Effector memory CD4-positive, alpha-beta T cell (primary cell): ENCODE measurements at places on chromosomes 7 and 10.

DNA sequence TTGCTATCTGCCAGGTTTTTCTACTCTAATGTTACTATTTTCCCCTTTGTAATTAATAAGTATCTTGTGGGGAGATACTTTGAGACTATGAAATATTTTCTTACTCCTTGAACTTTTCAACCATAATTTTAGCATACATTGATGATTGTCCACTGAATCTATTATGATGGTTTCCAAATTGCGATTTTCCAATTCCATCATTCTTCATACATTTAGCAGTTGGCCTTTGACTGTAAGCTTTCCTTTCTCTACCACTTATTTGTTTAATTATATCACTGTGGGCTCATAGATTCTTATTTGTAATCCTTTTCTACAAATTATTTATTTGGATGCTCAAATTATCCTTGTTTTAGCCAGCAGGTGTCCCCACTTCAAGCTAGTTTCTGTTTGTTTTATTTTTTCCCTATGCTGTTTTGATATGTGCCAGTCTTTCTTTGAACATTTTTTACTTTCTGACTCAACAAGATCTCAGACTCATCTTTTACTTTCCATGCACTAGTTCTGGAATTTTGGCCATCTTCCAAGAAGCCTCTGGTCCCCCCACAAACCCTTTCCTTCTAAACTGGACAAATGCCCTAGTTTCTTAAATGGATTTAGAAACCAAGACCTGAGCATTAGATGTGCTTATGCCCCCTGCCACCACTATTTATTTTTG, 11.4 kb upstream of the MRPS16 start:
- DNase-seq: no peak

DNA sequence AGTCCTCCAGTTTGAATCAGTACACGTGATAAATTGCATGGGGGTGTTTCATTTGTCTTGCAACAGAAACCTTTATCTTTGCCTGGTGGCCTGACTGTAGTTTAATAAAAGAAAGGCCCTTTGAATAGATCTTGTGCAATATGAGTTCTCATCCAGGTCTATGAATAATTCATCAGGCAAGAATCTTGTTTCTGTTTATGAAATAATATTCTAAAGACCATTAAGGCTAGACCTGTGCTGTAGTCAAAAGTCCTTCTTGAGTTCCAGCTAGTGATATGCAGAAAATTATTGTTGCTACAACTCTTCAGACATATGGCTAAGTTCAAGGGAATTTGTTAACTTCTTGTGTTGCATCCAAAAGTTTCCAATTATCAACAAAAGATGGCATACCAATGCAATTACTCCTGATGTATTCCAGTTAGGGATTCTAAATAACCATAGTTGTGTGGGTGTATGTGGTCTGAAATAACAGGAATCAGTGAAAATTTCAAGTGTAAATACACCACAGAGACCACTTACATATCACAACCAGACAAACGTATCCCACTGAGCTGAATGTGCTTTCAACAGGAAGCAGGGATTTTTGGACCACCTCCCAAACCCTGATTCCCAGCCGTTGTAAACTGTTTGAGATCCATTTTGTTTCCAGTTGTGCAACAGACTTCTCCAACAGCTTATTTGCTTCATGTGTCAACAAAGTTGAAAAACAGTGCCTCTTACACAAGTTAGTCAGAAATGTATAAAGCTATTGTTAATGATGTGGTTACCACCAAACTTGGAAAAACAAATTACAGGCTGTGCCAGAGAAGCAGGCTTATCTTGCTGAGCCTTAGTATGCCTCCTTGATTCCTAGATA, 54.7 kb upstream of the BICC1 start:
- DNase-seq: no peak

DNA sequence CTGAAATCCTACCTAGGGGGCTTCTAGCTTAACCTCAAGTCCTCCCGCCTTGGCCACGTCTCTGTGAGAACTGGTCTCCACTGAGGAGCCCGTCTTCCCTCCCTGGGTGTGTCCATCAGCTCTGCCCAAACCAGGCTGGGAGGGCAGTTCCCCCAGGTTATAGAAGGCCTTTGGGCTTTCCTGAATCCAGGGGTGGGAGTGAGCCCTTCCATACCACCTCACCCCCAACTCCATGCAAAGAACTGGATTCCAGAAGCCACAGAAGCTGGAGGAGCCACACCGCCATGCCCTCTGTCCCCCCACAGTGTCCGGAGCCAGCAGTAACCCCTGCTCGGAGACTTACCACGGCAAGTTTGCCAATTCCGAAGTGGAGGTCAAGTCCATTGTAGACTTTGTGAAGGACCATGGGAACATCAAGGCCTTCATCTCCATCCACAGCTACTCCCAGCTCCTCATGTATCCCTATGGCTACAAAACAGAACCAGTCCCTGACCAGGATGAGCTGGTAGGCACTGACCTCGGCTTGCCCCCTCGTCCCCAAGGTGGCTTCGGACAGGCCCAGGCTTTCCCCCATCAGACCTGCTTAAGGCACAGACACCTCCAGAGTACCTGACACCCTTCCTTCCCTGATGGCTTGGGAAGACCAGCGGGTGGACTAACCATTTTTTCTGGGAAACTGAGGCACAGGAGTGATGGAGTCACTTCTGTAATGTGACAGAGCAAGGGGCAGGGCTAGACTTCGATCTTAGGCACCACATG, 4.7 kb downstream of the CPA1 start:
- DNase-seq: no peak

DNA sequence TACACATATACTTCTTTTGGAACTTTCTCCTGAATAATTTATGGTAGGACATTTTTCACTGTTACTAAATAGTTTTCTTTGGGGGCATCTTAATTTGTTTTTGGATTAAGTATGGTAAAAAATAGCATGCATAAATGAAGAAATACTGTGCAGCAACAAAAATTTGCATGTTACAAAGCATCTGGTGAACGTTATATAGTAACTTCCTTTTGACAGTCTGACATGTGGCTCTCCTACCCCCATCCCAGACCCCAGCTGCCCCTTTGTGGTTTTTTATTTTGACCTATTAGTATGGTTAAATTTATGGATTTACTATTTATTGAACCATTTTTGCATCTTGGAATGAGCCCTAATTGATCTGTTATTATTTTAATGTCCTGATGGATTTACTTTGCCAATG, 9.9 kb downstream of the TASOR2 start:
- DNase-seq: no peak

- no peak for DNase-seq
These were observed 48.4 kb downstream of the TES start for GRCh38 chr7:116258734-116259133.

GRCh38 chr10:1002425-1003006, 14.3 kb downstream of the GTPBP4 start:
- DNase-seq: no peak

GRCh38 chr10:52558090-52558489, 214.5 kb downstream of the MBL2 start:
- no peak for DNase-seq

DNA sequence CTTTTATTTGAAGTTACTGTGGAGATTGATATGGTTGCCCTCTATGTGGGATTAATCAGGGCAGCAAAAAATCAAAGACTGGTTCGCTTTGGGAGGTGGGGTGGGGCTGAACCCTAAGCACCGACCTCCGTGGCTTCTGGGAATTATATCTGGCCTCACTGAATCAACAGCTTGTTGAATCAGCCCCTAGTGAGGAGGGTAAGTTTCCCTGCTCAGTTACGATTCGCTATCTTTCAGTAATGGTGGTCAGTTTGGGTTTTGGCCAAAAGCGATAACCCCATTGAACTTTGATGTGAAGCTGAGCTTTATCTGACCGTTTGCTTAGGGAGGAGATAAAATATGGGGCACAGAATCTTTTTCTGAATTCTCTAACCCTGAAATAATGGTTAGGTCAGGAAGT, 16.6 kb upstream of the ARPC1A start:
- no peak for DNase-seq

DNA sequence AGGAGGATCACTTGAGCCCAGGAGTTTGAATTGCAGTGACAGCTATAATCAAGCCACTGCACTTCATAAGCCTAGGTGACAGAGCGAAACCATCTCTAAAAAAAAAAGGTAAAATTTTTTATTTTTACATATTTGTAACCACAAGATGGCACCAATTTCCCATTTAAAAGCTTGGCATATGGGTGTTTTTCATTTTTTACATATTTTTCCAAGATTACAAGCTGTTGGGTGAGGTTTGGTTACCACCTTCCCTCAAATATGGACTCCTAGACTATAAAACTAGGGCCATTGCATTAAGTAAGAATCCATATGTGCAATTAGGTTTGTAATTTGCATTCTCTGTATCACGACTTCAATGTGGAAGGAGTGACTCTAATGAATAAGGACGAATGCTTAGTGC, 129.3 kb upstream of the ACBD5 start:
- no peak for DNase-seq

DNA sequence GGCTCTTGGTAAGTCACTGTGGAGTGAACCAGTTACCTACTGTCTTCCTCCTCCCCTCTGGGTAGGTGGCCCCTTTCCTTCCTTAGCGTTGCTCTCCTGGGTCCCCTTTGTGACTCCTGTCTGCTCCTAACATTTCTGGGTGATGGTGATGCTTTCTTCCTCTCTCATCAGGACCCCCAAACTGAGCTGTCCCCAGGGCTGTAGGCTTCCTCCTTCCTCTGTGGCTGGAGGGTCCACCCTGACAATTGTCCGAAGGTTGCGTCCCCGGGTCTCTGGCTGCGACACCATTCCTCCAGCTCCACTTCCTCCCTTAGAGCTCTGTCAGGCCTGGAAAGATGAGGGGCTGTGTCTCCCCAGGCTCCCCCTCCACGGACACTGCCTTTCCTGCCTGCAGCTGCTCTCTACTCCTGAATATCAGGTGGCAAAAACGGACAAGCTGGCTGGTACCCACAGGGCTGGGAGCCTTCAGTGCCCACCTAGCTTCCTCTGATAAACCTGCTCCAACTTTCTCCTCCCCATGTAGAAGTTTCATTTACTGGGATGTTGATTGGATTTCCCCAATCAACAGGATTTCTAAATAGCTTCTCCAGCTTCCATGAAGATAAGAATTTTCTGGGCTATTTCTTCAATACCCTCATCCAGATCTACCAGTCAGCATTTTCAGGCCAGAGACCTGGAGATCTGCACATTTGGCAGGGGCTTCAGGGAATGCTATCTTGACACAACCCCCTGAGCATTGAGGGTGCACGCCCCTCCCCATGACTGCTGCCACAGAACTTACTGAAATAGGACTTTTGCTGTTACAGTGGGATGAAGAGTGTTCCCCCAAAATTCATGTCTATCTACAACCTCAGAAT, 506.5 kb downstream of the TCERG1L start:
- no peak for DNase-seq

GRCh38 chr7:150357771-150358427, 10.7 kb upstream of the REPIN1 start:
- DNase-seq: no peak

DNA sequence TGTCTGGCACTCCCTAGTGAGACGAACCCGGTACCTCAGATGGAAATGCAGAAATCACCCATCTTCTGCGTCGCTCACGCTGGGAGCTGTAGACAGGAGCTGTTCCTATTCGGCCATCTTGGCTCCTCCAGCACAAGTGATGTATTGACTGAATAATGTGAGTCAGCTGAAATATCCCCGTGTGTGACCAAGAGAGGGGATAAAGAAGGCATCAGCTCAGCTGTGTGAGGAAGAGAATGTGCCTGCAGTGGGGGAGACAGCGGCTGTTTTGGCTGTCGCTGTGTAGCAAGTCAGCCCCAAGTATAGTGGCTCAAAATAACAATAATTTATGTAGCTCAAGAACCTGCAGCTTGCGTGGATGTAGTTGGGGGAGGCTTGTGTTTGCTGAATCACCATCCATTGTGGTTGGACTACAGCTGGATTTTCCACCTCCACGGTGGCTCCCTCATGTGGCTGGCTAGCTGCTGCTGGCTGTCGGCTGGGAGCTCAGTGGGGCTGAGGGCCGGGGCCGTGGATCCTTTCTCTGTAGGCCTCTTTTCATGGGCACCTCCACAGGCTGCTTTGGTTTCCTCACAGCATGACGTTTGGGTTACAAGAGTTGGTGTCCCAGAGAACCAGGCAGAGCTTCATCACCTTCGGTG, 434.5 kb downstream of the CCSER2 start:
- no peak for DNase-seq

DNA sequence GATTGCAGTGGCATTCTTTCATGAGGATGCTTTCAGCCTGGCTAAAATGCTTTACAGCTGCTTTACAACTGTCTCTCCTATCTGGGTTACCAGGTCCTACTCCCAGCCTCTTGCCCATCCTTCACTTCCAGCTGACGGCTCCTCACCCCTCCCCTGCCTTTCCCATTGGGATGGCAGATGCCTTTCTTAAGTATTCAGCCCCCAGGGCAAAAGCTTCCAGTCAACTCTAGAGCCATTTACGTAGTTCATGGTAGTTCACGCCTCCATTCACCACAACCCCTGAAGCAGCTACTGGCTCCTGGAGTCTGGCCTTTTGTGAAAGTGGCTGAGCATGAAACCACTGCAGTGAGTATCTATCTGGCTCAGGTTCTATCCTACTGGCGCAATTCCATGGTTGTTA, 17.2 kb upstream of the BMPER start:
- DNase-seq: no peak

DNA sequence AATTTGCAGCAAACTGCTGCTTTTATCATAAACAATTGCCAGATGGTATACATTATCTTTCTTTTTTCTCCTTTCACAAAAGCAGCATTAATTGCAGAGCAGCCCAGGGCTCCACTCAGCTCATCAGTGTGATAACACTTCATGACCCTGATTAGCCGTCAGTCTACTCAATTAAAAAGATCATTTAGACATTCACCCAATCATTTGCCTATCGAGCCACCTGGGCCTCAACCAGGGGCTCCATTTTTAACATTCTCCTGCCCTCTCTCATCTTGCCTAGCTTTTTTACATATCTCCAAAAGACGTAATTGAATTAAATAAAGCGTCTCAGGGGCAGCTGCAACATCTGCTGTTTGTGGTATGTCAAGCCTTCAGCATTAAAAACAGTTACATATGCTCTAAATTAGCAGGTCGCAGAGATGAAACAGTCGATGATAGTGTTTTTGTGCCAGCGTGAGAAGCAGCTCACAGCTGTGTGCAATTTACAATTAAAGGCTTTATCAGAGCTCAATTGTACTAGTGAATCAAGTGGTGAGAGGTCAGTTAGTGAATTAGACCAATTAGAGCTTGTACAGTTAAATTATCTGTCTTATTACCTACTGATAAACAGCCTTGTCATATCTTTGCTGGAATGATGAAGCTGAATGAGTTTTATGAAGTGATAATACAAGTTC, 522.5 kb downstream of the ETV1 start:
- DNase-seq: no peak

GRCh38 chr10:17616403-17617030, 657 bp downstream of the HACD1 start:
- DNase-seq: no peak

GRCh38 chr7:88337572-88337971, 30.9 kb upstream of the STEAP4 start:
- DNase-seq: no peak
